Stomach (tissue), 19 donors: ENCODE measurements at places on chromosomes 2 and 18. TPM values are rescaled to one million over a fixed set of nuclear protein-coding genes. Genes with fewer than 3 reads are reported as not detected.

The CD302 gene
- 60.6 TPM for total RNA-seq

The KLHL30 gene
- 1.7 TPM for total RNA-seq

The PLEKHB2 gene
- 181 TPM for total RNA-seq

The TIMM21 gene
- 11.0 TPM for total RNA-seq

The MDH1B gene
- not detected for total RNA-seq

The POTEI gene
- 22.3 TPM for total RNA-seq

The GALR1 gene
- not detected for total RNA-seq

The GAREM2 gene
- under 0.01 TPM for total RNA-seq

The PDE11A gene
- total RNA-seq: under 0.01 TPM
